Stimulated activated CD4-positive, alpha-beta T cell treated with anti-CD3 and anti-CD28 coated beads, TNF-alpha, amount 100 ng/mL, for 1 hour (primary cell): ENCODE measurements at places on chromosomes 3 and 15.

DNA sequence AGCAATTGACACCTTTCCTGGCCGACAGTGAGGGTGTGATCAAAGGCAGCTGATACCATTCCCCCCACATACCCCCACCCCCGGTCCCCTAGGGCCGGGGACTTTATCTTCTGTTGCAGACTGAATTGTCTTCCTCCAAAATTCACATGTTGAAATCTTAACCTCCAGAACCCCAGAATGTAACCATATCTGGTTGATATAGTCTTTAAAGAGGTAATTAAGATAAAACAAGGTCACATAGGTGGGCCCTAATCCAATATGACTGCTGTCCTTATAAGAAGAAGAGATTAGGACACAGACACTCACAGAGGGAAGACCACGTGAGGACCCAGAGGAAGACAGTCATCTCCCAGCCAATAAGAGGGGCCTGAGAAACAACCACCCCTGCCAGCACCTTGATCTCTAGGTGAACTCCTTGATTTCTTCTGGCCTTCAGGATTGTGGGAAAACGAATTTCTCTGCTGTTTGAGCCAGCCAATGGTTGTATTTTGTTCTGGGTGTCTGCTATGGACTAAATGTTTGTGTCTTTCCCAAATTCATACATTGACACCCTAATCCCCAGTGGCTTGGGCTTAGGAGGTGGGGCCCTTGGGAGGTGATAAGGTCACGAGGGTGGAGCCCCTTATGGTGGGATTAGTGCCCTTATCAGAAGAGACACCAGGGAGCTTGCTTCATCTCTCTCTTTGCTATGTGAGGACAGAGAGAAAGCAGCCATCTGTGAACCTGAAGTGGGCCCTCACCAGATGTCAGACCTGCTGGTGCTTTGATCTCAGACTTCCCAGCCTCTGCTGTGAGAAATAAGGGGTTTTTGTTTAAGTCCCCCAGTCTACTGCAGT lies 144.0 kb downstream of the CHSY1 start:
- no peak for DNase-seq

- DNase-seq: peak; percentile 60
Measured at GRCh38 chr3:44729384-44729910, at the start of gene ZNF501. Gene ZNF501 (plus strand): TSS chr3:44729635. CDS start chr3:44734422, 4,787 bp downstream.

GRCh38 chr15:32970847-32971246 lies 223.7 kb downstream of the FMN1 start:
- DNase-seq: no peak

DNA sequence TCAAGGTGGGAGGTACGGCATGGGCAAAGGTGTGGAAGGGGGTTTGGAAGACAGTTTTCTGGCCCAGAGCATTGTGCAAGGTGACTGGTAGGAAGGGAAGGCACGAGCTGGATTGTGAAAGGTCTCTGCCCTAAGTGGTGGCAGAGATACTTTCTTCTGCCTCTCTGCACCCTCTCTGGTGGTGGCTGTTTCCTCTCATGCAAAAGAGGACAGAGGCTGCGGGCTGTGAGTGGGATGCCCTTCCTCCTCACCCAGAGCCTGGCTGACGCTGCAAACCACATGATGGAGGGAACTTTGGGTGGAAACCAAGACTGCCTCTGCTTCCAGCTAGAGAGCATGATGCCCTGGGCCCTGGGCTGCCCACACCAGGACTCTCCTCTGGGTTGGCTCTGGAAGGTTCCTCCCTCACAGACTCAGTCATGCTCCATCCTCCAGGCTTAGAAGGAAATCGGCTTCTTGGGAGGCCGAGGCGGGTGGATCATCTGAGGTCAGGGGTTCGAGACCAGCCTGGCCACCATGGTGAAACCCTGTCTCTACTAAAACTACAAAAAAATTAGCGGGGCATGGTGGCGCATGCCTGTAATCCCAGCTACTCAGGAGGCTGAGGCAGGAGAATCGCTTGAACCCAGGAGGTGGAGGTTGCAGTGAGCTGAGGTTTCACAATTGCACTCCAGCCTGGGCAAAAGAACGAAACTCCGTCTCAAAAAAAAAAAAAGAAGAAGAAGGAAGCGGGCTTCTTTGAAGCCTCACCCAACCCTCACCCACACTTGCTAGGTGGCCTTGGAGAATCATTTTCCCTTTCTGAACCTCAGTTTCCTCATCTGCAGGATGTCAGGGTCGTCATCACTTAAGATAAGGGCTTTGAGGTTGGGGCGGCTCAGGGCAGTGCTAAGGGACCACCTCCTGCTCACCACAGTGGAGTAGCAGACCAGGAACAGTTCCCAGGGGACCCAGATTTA lies 8.3 kb downstream of the PSTPIP1 start:
- no peak for DNase-seq

DNA sequence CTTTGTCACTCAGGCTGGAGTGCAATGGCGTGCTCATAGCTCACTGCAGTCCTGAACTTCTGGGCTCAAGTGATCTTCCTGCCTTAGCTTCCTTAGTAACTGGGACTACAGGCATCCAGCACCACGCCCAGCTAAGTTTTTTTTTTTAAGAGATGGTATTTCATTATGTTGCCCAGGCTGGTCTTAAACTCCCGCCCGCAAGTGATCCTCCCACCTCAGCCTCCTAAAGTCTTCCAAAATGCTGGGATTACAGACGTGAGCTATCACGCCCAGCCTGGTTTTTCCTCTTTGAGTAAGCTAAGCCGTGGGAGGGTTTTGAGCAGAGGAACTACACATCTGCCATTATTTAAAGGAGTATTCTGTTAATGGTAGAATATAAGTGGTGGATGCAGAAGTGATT lies 7.4 kb upstream of the LRRFIP2 start:
- no peak for DNase-seq

- no peak for DNase-seq
Measured at GRCh38 chr15:31345606-31346366, 19.2 kb downstream of the KLF13 start.

GRCh38 chr3:57726397-57726796 lies 29.7 kb upstream of the SLMAP start:
- no peak for DNase-seq

DNA sequence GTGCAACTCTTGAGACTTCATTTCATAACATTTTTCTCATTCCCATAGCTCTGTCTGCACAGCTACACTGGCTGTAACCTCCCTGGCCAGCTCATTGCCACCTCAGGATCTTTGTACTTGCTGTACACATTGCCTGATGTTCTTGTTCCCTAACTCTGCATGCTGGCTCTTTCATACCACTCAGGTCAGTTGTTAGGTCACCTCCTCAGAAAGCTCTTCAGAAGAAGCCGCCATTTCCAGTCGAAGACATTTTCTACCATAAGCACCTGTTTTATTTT lies 176.2 kb downstream of the AKAP13 start:
- no peak for DNase-seq

DNA sequence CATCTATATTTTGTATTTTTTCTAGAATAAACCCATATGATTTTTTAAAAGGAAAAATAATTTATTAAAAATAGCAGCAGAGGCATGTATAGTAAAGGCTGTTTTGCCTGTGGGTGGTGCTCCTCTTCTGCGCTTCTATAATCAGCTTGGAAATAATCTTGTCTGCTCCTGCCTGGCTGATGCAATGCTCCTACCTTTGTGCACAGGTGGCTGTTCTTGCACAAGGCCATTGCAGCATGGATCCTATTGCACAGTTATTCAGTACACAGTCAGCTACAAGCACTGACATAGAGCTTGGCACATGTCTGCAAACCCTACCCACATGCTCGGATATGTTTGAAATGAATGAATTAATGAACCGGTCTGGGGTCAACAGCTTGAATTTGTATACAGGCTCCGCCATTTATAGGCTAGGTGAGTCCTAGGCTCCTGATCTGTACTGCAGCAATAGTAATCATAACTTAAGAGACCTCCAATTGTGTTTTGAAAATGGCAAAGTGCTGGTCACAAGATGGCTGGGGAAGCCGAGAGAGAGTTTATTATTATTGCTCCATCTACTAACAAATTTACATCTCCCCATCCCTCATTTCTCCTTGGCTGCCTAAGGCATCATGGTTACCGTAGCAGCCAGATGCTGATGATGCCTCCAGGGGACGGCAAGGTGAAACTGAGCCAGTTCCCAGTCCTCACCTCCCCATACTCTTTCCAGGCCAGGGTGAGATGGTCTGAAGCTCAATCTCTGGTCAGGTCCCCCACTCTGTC lies 532 bp upstream of the RTP1 start:
- DNase-seq: no peak

DNA sequence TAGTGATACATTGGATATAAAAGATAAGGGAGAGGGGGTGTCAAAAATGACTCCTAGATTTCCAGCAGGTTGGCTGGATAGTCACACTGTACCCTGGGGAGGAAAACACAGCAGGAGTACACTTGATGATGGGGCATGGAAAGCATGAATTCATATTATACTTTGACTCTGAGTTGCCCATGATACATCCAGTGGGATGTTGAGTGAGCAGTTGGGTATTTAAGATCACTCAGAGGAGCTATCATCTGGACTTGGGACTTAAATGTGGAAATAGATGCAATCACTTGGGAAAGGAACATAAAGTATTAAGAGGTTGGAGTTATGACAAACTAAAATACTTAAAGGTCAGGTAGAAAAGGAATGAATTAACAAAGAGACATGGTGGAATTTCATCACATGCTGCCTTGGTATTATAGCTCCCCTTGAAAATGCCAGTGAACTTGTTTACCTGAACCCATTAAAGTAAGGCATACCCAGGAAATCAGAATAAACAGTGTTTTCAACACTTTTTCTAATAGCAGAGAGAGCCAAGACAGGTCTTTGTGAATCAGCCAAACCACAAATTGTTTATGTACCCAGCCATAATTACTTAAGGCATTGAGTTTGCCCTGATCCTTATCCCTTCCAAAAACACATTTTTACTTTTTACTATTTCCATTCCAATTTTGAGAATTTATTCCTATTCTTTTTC lies 49.9 kb upstream of the ABI3BP start:
- no peak for DNase-seq

GRCh38 chr15:61118885-61119284 lies 110.2 kb downstream of the RORA start:
- DNase-seq: no peak

GRCh38 chr3:131031660-131032059 lies 5.0 kb downstream of the NEK11 start:
- DNase-seq: no peak

DNA sequence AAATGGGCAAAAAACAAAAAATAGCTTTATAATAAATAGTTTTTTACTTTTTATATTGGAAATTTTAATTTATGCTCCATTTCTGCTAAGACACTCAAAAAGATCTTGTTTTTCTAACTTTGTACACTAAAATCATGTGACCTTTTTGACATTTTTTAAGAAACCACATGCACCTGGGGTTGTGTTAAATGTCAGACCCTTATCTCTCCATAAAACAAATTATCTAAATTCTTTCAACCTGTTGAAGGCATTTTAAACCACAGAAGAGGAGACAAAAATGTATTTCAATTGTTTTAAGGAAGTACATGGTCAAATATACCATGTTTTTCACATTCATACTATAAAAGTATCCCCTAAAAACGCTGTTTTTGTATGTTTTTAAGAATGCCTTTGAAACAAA lies 29.2 kb downstream of the IFT80 start:
- DNase-seq: no peak

GRCh38 chr15:67542420-67543347 lies at the start of gene MAP2K5:
Gene MAP2K5 (plus strand): TSS chr15:67542703. CDS start chr15:67543336, 633 bp downstream.
- DNase-seq: peak; percentile 28

DNA sequence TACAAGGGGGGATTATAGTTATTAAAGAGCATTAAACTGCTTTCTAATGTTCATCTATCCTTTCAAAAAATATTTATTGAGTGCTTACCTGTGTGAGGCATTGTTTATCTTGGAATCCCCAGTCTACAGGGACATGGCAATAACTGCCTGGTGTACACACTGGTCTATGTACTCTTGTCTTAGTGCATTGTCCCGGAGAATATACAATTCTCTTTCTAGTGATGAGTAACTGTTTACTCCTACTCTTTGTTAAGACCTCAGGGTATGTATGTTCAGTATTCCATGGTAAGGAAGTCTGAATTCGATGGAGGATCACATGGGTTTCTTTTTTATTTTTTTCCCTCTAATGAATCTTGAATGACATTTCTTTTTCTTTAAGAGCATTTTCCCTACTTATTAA lies 772.4 kb upstream of the NR2F2 start:
- no peak for DNase-seq

GRCh38 chr15:96732704-96733103 lies 402.2 kb downstream of the NR2F2 start:
- DNase-seq: no peak

DNA sequence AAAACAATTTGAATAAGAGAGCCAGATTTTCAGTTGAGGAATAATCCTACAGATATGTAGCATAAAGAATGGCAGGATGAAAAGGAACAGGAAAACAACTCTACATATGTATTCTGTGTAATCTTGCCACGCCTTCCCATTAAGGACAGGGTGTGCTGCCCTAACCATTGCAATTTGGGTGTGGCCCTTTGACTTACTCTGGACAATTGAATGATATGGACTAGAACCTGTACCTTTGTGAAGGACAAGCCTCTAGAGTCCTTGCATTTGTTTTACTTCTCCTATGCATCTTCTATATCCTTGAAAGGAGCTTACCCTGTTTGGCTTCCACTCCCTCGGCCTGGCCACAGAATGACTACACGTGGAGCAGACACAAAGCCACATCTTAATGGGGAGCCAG lies 1261.6 kb upstream of the GBE1 start:
- no peak for DNase-seq

DNA sequence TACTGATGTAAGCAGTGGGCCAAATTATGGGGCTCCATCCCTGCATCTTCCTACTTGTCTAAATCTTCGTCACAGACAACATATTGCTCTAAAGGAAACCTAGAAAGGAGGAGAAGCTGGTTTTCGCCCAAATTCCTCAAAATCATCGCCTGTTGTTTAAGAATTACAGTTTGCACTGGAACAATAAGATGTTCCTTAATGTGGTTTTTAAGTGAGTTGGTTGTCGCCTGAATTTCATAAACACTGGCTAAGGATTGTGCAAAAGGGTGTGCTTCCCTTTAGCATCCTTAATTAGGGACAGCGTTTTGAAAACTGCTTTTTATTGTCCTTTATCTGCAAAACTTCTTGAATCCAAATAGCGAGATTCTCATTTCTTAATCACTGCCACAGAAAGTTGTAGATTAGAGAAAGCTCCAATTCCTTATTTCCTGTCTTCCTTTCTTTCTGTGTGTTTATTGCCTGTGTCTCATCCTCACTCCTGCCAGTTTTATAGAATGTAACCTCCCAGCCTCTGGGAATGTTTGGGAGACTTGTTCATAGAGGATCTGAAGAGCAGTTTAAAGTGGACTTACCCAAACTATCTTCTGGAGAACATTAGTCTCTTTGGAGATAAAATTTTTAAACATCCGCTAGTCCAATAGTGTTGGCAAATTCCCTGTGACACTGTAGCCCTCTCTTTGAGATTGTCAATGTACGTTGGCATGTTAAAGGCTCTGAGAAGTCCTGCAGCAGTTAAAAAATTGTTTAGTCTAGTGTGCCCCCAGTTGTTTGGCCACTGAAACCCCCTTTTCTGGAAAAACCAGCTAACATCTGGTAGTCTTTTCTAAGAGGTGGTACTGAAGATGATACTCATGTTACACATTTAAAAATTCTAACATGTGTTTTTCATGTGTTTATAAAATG lies 50.4 kb downstream of the FLNB start:
- DNase-seq: no peak

- no peak for DNase-seq
Measured at GRCh38 chr3:194265505-194265892, 85.6 kb downstream of the CPN2 start.
